ENCODE measurements at places on chromosomes 6 and 20. TPM values are rescaled to one million over a fixed set of nuclear protein-coding genes. Genes with fewer than 3 reads are reported as not detected.

DNA sequence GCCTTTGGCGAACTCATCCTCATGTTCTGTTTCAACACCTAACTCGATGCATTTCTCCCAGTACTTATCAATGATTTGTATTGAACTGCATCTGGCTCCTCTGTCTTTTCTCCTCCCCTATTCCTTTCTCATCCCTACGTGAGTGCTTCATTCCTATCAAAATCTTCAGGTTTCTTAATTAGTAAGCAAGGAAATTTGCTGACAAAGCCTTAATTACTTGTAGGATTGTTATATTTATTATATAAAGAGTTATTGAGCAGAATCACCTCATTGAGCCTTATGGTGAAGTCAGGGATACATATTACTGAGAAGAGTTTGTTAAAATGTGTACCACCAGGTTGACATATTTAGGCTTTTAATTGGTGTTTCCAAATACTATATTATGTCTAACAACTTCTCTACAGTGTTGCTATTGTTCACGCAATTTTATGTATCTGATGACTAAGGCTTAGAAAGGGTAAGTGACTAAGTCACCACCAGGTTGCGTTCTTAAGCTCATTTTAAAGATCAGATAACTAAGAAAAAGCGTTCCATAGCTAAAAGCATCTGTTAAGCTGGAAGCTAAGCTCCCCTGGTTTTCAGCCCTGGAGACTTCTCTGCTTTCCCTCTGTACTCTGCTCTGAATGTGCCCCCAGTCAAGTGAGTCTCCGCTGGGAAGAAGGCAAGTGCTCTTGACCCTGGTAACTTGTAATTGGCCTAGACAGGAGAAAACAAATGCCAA is 18.9 kb downstream of the SCGN start:
- no peak for DNase-seq

DNA sequence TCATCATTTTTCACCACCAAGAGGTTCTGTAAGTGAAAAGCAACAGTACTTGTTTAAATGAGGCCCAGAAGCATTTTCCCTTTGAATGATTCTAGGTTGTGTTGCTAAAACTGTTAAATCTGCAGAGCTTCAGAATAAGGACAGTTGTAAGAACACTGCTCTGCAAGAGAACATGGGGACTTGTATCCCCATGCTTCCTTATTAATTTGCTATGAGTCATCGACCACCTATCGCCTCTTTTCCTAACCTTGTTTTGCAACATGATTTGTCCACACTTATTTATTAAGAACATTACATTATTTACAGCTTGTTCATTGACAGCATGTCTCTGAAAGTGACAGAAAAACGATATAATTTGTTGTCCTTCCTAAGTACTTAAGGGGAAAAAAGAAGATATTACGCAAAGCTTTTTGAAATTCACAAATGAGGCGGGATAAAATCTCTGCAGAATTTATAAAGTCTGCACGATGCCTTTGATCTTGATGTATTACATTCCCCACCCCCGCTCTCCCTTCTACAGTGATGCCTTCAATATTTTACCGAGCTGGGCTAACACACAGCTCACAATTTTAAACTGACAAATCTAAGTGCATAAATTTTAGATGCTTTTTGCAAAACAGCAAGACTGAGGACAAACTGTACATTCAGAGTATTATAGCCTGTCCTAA is 220.0 kb upstream of the SPTLC3 start:
- DNase-seq: no peak

GRCh38 chr6:165059032-165059431 is 250.4 kb downstream of the C6orf118 start:
- DNase-seq: no peak

DNA sequence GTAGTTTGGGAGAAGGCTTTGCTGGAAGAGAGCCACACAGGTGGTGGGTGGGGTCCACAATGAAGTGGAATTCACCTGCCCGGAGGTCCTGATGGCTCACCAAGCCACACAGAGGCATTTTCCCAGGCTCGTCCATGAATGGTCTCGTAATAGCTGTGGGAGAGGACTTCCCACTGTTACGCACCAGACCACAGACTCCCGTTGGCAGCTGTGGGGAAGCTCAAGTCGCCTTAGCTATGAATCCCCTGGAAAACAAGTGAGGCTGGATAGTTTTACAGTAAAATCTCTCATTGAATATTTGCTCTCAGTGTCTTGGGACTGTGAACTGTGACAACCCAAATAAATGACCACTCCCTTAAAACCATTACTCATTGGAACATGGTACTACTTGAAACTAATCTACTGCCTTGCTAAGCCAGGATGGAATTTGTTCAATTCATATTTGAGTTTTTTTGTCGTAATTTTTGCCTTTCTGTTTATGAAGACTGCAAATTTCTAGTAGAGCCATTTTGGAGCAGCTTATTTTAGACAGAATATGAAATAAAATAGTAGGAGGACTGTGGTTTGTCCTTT is 79.4 kb downstream of the JAG1 start:
- no peak for DNase-seq

DNA sequence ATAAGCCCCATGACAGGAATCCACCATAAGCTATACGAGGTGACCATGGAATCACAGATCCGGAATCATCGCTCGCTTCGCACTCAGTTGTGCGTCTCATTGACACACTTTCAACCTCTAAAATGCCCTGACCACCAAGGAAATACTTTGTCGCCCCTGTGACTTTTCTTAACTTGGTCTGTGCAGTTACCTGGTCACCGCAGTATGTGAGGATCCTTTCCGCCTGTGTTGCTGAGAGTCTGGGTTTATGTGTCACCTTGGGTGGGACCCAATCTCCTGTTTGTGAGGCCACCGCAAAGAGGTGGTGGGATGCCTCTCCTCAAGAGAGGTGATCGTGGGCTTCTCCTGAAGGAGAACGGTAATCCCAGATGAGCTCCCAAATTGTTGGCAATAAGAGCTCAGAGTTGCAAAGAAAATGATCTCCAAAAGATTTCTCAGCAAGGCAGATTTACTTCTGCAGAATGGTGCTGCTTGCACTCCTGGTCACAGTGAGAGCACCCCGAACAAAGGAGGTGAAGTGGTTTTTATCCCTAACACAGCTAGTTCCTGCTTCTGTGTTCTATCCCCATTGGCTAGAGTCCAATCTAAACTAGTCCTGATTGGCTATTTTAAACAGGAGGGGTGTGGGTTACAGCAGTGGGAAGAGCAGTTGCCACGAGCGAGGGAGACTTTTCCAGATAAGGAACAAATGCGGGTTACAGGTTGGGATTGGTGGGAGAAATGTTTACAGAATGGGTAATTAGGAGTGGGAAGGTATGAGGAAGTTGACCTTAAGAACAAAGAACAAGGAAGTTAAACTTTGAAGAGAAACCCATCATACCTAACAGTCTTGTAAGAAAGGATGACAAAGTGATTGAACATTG is 9.1 kb upstream of the ZNFX1 start:
- DNase-seq: no peak

HLA-DQB1 gene
- total RNA-seq: 15.3 TPM

- DNase-seq: peak; percentile 49
Measured at GRCh38 chr20:63224412-63225081, 8.6 kb upstream of the YTHDF1 start.

ACSS2 gene
- total RNA-seq: 118 TPM

PRRT1 gene
- total RNA-seq: 0.77 TPM

GRCh38 chr20:41672282-41672681 is 54.1 kb upstream of the CHD6 start:
- DNase-seq: no peak

DNA sequence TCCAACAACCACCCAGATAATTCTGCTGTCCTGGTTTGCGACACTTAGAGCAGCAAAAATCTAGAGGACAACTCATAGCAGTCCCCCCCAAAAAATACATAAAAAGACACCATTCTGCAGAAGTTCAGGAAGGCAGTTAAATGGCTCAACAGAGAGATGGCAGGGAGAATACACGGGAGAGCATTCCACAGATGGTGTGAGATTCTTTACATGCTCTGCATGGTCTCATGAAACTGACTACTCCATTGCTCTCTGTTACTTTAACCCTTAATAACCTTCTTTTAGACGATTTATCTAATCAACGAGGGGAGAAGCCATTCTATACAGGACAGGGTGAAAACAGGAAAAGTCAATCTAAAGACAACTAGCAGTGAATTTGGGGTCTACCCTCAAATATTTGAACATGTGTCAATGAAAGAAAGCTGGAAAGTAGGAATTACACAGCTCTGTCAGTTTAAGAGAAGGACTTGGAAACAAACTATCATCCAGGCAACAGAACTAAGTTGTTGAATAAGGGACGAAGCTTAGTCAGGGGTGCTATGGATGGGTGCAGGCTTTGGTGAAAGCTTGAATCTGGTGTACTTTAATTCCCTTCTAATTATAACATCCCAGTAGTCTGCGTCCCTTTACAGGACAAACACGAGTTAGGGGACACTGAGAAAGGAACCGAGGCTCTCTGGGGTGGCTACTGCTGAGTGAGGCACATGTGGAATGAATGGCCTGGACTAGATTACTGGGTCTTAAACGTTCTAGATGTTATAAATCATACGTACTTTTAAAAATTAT is 5.1 kb downstream of the PERP start:
- no peak for DNase-seq

DNA sequence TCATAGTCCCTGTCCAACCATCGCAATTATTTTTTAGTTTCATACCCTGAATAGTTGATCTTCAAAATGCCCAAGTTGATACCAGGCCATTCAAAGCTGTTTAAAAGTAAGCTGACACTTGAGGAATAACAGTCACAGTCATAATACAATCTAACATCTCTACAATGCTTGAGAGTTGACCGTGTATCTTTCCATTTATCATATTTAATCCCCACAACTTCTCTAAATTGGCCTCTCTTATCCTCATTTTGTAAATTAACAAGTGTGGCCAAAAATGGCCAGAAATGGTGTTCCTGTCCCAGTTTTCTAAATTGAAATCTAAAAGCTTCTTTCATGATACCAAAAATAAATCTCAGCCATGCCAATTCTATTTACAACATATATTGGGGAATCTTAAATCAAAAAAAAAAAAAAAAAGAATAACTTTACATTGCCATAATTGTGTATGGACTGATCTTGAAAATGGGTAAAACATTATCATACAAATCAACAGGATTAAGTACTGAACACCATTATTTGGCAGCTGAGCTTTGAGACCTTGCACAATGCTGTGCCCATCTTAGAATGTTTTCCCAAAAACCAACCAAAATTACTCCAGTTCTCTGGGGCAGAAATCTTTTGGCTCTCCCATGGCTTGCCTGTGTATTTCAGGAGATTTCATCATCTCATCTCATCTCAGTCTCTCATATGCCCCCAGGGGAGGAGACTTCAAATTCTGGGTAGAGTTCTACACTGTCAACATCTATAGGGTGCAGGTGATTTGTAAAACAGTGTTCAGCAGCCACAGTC is 448.7 kb upstream of the JARID2 start:
- DNase-seq: no peak

DNA sequence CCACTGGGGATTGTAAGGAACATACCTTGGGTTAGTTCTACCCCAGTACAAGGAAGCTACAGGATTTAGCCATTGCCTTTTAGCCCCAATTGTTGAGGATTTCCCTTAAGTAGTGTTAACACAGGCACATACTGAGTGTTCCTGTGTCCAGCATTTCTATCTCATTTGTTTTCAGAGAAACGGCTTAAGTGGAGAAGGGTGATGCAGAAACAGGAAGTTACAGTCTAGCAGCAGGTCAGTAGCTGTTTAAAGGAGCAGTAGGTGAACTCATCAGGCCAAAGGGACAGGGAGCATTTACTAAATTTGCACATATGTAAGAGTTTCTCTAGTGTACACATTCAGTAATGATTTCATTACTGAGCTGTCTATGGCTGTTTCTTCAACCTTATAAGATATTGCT is 644.2 kb upstream of the GJE1 start:
- no peak for DNase-seq

GRCh38 chr20:434661-435419 is 26.7 kb downstream of the RBCK1 start:
- DNase-seq: no peak

OOEP gene
- total RNA-seq: not detected

LY6G6C gene
- total RNA-seq: not detected

GRCh38 chr6:133241086-133241900 is at the start of gene EYA4:
TSS of gene EYA4 (plus strand) at chr6:133241357. CDS start at chr6:133274781, 33,424 bp downstream.
- peak; percentile 34 for DNase-seq

ELOVL5 gene
- total RNA-seq: 66.6 TPM

GRCh38 chr6:116392132-116393013 is 21.6 kb downstream of the DSE start:
- DNase-seq: no peak

GRCh38 chr6:133814238-133814637 is 74.7 kb upstream of the TCF21 start:
- no peak for DNase-seq

DNA sequence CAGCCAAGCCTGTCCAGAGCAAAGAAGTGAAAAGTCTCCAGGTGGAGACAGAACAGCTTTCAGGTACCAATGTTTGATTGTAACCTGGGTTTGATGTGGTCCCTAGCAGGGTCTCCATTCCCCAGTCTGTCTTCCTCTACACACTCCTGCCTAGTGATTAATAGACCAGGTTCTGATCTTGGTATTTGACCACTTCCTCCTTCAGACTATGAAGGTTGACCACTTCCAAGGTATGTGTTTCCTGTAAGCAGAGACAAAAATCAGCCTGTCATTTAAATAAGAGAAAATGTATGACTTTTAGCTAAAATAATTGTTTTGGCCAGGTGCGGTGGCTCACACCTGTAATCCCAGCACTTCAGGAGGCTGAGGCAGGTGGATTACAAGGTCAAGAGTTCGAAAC is 41.8 kb upstream of the TOP1 start:
- DNase-seq: no peak

ITPR3 gene
- 9.6 TPM for total RNA-seq

- no peak for DNase-seq
Measured at GRCh38 chr6:16766043-16766536, 4.8 kb upstream of the ATXN1 start.

DNA sequence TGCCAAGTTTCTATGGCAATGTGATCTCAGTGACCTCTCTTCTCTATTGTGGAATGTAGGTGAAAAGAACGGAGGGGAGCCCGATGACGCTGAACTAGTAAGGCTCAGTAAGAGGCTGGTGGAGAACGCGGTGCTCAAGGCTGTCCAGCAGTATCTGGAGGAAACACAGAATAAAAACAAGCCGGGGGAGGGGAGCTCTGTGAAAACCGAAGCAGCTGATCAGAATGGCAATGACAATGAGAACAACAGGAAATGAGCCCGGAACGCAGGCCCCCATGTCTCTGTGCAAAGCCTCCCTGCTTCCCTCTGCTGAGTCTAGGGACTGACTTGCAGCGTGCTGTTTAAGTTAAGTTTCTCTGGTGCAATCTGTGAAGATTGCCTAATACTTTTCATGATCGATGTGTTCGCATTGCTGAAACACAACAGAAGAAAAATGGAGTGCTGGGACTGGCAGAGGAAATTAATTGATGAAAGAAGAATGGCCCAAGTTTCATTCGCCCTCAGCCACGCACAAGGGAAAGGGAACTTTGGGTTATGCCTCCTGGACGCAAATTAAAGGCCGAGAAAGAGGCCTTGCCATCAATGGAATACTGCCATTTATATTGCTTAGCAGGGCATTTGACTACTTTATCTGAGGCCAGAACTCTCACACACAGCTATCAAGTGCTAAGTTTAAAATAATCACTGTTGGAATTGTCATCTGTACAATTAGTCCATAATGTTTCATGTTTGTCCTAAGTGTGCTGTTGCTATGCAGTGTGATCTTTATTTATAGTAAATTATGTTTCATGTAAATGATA is 146.4 kb downstream of the AKAP7 start:
- DNase-seq: peak; percentile 29

BACH2 gene
- 2.0 TPM for total RNA-seq

GRCh38 chr6:24768361-24768760 is 6.4 kb upstream of the GMNN start:
- no peak for DNase-seq

POM121L2 gene
- total RNA-seq: not detected

GRCh38 chr20:51111290-51111689 is 88.4 kb upstream of the KCNG1 start:
- DNase-seq: no peak

GRCh38 chr20:4835244-4836177 is 113.8 kb downstream of the PRND start:
- DNase-seq: peak; percentile 61

Data from left cardiac atrium (tissue), 4 donors.